ENCODE measurements at places on chromosomes 5 and 9.

GRCh38 chr5:103456476-103456875 lies 106.1 kb downstream of the NUDT12 start:
- no peak for DNase-seq

DNA sequence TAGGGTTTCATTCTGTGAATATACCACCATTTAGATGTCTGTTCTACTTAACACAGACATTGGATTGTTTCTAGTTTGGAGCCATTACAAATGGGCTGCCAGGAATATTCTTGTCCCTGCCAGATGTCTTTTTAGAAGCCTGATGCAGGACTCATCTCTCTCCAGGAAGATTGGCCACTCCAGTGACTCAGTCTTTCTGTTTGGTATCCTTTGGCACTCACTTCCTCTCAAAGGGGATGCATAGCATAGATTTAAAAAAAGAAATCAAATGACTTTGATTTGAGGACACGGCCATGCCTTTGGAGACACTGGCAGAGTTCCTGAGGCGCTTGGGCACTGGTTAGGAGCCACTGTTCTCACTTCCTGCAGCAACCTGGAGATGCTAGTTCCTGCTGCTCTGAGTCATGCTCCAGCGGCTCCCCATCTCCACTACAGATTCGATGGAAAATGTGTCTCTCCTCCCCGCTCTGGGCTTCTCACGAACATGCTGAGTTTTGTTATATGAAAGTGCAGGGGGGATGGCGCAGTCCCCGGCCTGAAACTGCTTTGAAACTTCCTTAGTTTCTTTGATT lies 3.5 kb upstream of the ZNF366 start:
- DNase-seq = peak; percentile 63

DNA sequence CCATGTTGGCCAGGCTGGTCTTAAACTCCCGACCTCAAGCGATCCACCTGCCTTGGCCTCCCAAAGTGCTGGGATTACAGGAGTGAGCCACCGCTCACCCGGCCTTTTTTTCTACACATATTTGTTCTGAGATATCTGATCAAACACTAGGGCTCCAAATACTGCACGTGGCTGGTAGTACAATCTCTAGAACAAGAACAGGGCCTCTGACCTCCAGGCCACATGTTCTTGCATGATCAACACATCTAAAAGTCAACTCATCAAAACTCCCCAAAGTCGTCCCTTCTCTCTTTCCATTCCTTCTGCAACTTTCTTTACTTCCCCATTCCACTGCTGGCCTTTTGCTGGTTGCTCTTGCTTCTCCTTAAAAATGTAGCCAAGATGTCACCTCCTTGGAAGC lies 113.3 kb upstream of the LHFPL2 start:
- DNase-seq = no peak

DNA sequence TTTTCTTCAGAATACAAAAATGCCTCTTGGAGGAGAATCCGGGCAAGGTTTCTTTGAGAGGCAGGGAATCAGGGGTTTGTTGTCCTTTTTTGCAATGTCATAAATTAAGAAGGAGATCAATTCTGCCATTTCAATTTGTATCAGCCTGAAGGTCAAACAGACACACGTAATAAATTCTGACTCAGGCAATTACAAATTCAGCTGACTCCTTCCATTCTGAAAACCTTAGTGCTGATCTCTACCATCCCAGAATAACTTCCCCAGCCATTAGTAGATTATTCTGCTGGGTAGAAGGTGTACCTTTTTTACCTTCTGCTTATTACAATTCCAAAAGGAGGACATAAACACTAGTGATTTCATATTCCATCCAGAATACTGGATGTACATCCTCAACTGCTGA lies 516.6 kb downstream of the AGTPBP1 start:
- no peak for DNase-seq

- no peak for DNase-seq
Observed at GRCh38 chr9:83167126-83167525, 104.2 kb upstream of the RASEF start.

- no peak for DNase-seq
Observed at GRCh38 chr9:98890256-98890655, 53.5 kb upstream of the COL15A1 start.

DNA sequence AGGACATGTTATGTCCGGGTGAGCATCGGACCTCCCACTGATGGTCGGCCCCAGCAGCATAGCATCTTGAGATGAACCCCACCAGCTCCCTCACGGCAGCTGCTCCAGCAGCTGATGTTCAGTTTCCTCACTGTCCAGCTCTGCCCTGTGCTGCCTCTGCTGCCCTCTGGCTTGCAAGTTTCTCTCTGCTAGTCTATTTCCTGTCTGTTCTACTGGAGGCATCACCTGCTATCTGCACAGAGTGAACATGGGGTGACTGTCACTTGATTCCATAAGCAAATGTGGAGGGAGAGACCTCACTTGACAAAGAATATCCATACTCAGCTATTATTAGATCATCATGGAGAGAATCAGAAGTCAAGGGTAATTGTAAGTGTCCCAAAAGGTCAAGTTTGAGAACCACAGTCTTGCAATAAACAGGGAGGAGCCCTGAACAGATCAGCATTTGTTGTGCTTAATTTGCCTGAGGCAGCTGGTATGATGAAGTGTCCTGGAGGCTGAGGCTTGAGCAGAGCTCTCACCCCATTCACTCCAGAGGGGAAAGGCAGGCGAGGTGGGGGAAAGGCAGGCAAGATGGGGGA lies 702.8 kb downstream of the SEMA5A start:
- no peak for DNase-seq

DNA sequence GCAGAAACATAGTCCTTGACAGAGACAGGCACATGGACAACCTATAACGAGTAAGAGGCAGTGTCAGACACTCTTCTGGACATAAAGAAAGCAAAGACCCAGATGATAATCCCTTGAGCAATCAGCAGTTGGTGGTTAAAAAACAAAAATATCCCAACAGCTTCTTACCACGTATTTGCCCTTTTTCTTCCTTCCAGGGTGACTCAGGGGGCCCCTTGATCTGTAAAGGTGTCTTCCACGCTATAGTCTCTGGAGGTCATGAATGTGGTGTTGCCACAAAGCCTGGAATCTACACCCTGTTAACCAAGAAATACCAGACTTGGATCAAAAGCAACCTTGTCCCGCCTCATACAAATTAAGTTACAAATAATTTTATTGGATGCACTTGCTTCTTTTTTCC lies 9.5 kb downstream of the GZMK start:
- no peak for DNase-seq

DNA sequence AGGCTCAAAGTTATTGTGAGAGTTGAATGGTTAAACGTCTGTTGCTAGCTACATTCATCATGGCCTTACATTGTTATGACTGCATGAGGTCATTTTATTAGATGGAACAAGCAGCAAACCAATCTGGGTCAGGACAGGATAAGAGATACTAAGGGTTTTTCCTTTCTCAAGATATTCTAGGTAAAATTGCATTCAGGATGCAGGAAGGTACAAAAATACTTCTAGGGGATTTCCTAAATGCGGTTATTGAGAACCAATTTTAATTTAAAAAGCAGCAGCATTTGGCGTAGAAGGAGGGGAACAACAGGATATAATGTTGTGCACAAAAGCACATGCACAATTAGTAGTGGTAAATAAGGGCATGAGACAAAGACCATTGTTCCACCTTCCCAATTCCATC lies 39.2 kb upstream of the LURAP1L start:
- DNase-seq = no peak

- no peak for DNase-seq
Observed at GRCh38 chr9:133475292-133476012, 3.4 kb downstream of the SLC2A6 start.

DNA sequence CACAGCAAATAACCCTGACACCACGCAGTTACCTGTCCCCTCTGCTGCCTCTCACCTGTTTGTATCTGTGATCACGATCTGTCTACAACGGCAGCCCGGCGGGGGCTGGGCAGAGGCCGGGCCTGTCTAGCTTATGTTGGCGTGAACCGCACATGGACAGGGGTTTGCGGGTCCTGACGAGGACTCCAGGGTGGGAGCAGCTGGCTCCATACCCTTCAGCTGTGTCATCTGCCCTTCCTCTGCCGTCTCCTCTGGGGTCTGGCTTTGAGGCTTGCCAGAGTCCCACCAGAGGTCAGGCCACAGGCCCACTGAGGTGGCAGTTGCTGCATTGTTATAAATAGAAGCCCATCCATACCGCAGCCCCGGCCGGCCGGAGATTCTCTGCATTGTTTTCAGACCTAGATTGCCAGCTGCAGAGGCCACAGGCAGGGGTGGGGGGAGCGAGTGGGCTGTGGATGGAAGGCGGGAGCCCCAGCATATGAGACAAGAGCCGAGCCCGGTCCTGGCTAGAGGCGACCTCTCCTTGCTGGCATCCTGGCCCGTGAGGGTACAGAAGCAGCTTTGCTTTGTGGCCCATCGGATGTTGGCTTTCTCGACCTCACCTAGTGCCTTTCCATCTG lies 37.8 kb downstream of the FAM78A start:
- peak; percentile 63 for DNase-seq

GRCh38 chr9:119005162-119005561 lies 364.1 kb downstream of the BRINP1 start:
- no peak for DNase-seq

DNA sequence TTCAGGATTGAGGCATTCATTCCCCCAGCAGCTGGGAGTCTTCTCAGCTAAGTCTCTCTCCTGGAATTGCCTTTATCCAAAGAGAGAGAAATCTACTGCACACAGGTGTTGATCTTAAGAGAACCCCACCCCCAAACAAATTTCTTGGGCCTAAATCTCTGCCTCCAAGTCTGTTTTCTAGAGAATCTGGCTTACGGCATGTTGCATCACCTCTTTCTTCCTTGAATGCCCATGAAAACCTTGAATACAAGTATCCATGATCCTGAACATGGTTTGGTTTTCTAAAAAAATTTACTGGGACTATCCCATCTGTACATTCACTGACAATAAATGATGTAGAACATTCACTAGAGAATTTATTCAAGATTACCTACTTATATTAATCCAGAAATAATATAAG lies 401.6 kb downstream of the PDE4D start:
- no peak for DNase-seq

DNA sequence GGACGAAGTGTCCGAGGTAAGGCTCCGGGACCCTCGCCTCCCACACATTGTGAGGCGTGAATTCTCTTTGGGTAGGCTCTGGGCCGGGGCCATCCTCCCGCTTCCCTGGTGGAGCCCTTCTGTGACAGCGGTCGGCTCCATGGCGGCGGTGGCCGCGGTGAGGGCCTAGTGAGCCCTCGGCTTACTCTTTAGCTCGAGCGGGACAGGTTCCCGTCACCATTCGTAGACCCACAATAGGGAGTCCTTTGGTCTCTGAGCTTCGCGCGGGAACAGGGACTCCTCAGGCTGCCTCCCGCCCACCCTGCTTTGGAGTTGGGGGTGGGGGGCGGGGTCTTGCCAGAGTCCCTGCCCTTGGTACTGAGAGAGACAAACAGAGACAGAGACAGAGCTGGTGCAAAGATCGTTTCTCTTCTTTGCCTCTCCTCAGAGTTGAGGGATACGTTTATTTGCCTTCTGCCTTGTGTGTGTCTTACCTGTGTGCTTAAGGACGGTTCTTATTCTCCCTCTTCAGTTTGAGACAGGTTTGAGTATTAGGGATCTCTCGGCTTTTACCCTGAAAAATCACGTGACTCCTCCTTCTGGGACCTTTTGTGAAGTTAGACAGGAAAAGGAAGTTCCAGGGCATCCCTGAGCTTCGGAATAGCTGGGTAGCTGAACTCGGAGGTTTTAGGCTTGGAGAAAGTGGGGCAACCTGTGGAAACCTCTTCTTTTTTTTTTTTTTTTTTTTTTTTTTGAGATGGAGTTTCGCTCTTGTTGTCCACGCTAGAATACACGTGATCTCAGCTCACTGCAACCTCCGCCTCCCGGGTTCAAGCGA lies 833 bp downstream of the ANKHD1 start:
- peak; percentile 11 for DNase-seq

- no peak for DNase-seq
Observed at GRCh38 chr9:127652733-127653132, 40.7 kb downstream of the STXBP1 start.

DNA sequence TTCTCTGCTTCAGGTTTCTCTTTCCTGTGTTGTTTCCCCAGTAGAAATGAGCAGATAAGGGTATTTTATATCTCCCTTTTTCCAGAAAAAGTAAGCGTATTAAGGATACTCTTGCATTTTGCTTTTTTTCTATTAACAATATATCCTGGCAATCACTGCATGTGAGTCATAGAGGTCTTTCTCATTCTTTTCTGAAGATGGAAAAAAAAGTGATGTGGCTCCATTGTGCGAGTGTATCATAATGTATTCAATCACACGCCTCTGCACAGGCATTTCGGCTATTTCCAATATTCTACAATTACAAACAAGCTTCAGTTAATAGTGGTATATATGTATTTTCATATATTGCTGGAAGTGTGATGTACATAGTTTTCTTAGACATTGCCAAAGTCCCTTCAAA lies 155.9 kb downstream of the MED27 start:
- no peak for DNase-seq

GRCh38 chr5:40551496-40552491 lies 127.9 kb upstream of the PTGER4 start:
- DNase-seq = peak; percentile 96

DNA sequence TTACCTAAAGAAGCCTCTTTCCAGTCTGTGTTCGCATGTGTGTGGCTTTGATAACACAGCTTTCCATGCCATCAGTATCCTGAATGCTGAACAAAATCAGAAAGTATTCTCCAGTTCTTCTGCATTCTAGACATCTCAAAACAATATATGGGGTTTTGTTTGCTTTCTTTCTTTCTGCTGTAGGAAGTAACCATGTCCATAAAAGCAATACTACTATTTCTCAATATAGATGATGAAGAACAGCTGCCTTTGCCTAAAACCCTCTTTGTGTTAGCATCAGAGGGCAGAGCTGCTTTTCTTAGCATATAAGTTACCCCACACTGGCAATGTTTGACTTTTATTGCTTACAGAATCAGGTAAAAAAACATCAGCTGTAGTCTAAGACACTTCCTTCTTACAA lies 963.6 kb downstream of the CDH12 start:
- no peak for DNase-seq

DNA sequence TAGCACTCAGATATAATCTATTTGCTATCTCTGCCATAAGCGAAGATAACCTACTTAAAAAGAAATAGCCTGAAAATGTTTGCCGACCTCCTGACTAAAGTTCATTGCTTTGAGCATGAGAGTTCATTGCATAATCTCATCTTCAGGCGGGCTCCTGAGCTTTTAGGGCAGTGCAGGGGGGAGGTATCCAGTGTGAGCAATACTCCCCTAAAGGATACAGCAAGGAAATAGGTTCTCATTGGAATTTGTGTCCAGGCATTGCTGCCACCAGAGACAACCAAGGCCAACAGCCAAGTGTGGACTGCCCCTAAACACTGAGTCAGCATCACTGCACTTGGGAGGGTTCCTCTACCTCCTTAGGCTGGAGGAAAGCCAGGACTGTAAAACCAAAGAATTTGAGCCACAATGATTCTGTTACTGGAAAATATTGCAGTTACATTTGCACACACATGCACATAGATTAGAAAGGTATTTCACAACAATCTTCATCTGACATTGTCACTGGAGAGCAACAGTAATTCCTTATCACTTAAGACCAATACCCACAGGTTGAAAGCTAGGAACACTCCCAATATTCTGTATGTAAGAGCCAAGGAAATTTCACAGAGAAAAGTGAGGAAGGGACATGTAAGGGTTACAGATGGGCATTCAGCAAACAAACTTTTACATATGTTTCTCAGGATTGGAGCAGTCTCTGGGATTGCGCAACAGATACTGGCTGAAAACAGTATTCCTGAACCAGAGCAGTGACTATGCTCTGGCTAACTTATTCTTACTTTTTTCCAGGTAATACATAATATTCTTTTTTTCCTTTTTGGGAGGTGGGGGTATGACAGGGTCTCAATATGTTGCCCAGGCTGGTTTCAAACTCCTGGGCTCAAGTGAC lies 98.6 kb upstream of the TLE1 start:
- peak; percentile 89 for DNase-seq

- DNase-seq = peak; percentile 19
Observed at GRCh38 chr5:78162253-78162862, 132.1 kb downstream of the AP3B1 start.

Data from astrocyte of the cerebellum (primary cell).